PC-9 (cell line): ENCODE measurements at places on chromosomes 6 and 20. TPM values are rescaled to one million over a fixed set of nuclear protein-coding genes. Genes with fewer than 3 reads are reported as not detected.

The CGAS gene
- 25.5 and 26.1 TPM in 2 replicates for total RNA-seq

The GSTA3 gene
- total RNA-seq, result not detected in 2 replicates

The KDM1B gene
- 15.6 and 21.5 TPM in 2 replicates for total RNA-seq

The ARMH2 gene
- total RNA-seq, result not detected in 2 replicates

The CGA gene
- not detected in 2 replicates for total RNA-seq

The RFX6 gene
- not detected in 2 replicates for total RNA-seq

The BPIFB4 gene
- total RNA-seq, result not detected in 2 replicates

The SIGLEC1 gene
- 0.13 TPM in 1 of 2 replicates, not detected in the other for total RNA-seq

The FAM209B gene
- not detected in 2 replicates for total RNA-seq

The SLC17A2 gene
- total RNA-seq, result not detected in 2 replicates

The ADTRP gene
- 4.1 and 7.9 TPM in 2 replicates for total RNA-seq

The PPP1R16B gene
- 0.05 TPM in 1 of 2 replicates, not detected in the other for total RNA-seq

The DLK2 gene
- total RNA-seq, result 3.6 and 6.2 TPM in 2 replicates

The SLC2A10 gene
- 28.6 and 33.6 TPM in 2 replicates for total RNA-seq

The GFRA4 gene
- not detected in 2 replicates for total RNA-seq

The KIF25 gene
- not detected in 2 replicates for total RNA-seq

The KCNG1 gene
- total RNA-seq, result 0.55 TPM in 1 of 2 replicates, not detected in the other

The SMIM28 gene
- not detected in 2 replicates for total RNA-seq

The ZNF341 gene
- total RNA-seq, result 5.2 and 5.6 TPM in 2 replicates

GRCh38 chr6:110784610-110784979 is 30.7 kb downstream of the CDK19 start:
- no peak for DNase-seq

- DNase-seq, result no peak
Measured at GRCh38 chr6:52760105-52760765, 3.0 kb downstream of the GSTA2 start.

GRCh38 chr20:19901226-19901625 is 115.9 kb upstream of the NAA20 start:
- no peak for DNase-seq

GRCh38 chr6:158042245-158042798 is 60.7 kb downstream of the SYNJ2 start:
- DNase-seq, result peak; percentile 71

GRCh38 chr20:25059866-25060465 is 2.0 kb upstream of the ACSS1 start:
- no peak for DNase-seq

- no peak for DNase-seq
Measured at GRCh38 chr6:2767657-2768524, 2.7 kb downstream of the WRNIP1 start.

GRCh38 chr6:69097948-69098347 is 462.9 kb downstream of the ADGRB3 start:
- no peak for DNase-seq

DNA sequence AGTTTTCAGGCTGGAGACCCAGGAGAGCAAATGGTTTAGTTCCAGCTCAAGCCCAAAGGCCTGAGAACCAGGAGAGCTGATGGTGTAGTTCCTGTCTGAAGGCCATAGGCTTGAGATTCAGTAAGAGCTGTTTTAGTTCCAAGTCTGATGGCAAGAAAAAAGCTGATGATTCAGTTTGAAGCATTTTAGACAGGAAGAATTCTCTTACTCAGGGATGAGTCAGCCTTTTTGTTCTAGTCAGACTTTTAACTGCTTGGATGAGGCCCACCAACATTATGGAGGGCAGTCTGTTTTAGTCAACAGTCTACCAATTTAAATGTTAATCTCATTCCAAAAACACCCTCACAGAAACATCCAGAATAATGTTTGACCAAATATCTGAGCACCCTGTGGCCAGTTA is 2.5 kb downstream of the ZSCAN26 start:
- peak; percentile 60 for DNase-seq

DNA sequence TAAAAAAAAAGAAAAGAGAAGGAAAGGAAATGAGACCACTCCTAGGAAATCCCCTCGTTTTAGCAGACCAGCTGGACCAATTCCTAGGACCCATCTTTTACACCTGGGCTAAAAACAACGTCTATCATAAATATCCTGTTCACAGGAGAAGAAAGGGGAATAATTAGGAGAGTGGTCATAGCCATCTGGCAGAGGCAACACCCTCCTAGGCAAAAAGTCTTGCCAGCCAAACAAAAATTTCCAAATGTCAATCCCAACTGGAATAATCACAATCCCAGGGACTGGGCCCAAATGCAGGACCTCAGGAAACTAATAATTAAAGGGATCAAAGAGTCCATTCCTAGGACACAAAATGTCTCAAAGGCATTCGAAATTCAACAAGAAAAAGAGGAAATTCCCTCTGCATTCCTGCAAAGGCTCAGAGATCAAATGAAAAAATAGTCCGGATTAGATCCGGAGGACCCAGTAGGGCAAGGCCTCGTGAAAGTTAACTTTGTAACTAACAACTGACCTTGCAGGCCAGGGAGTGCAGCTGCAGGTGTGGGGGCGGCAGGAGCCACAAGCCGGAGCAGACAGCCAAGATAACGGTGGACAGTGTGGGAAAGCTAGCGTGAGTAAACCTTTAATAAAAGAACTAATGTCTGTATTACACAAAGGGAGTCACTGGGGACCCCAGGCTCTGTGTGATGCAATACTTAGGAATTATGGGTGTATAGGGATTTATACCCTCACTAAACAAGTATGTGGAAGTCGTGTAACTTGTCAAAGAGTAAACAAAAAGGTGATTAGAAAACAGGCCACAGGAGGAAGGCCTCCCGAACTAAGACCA is 11.7 kb downstream of the LCA5 start:
- peak; percentile 26 for DNase-seq

DNA sequence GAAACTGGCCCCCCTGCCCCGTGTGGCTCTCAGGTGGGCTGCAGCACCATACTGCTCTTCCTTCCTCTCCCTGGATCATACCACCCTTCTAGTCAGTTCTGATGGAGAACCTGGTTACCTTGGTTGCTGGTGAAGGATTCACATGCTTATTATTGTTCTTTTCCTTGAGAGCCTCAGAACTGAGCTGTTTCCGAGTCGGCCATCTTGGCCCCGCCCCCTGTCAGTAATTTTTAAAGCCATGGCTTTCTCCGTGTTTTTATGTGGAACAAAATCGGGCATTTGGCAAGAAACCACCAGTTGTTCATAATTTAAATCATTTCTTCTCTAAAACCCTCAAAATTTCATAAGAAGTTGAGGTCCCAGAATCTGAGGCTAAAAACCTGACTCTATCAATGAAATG is 493.8 kb downstream of the NKAIN2 start:
- DNase-seq, result no peak

GRCh38 chr6:21166754-21167153 is 426.8 kb upstream of the SOX4 start:
- DNase-seq, result no peak

DNA sequence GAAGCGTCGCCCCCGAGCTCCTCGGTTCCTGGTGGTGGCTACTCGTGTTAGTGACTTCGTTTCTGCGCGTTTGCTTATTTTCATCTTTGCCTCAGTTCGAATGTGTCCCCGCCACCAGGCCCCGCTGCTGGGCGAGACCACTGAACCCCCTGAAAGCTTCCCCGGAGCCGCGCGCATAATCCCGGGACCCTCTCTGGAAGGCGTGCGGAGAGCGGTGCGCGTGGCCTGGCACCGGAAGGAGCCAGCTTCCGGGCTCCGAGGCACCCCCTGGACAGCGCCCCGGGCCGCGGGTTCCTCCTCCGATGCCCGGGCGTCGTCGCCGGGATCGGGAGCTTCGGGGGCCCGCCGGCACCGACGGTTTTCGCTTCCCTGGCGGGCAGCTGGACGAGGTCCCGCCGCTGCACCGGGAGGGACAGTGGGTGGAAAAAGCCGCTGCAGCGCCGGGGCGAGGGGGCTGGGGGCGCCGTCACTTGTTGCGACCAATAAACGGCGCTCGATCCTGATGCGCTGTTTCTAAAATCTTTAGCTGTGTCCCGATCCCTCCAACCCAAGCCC is 643 bp upstream of the SLC35D3 start:
- DNase-seq, result no peak

- DNase-seq, result no peak
Measured at GRCh38 chr20:1119128-1119505, 715 bp downstream of the PSMF1 start.

DNA sequence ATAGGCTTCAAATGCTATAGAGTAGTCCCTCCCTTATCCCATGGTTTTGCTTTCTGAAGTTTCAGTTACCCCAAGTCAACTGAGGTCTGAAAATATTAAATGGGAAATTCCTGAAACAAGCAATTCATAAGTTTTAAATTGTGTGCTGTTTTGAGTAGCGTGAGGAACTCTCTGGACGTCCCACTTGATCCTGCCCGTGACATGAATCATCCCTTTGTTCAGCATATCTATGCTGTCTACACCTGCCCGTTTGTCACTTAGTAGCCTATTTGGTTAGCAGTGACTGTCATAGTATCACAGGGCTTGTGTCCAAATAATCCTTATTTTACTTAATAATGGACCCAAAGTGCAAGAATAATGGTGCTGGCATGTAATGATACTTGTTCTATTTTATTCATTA is 5.0 kb downstream of the PCMT1 start:
- DNase-seq, result no peak

DNA sequence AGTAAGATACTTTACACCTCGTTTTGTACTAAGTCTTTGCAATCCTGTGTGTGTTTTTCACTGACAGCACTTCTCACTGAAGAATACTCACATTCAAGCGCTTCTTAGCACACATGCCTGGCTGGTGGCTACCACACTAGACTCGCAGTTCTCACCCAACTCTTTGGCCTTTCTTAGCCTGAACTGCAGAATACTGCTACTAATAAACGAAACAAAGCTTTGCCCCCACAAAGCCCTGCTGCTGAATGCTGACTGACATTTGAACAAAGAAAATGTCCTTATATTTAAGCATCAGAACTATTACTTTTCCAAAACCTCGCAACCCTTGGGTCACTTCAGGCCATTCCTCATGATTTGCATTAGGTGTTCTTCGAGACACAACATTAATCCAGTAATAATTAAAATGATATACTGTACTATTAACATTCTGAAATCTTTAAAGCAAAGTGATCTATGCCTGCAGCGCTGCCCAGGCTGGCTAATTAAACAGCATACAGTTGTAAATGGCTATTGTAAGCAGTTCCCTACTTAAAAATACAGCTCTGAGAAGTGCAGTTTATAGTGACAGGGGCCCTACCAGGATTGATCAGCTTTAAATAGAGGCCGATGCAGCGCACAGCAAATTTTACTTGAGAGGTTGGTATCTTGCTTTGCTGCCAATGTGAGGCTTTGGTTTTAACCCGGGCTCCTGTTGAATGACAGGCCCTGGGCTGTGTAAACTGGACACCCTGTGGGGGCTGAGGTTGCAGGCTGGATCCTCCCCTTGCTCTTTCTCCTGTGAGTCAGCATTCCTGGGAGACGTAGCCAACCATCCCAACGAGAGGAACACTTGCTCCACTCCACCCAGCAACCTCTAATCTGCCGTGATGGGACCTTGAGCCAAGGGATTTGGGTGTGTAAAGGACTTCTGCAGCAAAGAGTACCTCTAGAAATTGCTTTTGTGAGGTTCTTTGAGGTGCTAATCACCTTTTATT is 899.0 kb downstream of the TFAP2A start:
- DNase-seq, result peak; percentile 74

DNA sequence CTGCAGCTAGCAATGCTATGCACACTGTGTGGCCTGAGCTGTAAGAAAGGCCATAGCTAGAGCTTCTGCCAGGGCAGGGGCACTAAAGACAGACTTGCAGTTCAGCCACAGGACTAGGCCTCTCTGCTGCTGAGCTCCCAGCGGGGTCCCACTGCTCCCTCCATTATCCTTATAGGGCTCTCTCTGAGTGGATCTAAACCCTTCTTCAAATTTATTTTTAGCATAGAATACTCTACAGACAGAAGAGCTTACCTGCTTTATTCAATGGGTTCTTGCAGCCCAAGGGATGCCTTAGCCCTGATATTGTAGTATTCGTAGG is 100.9 kb upstream of the MLN start:
- DNase-seq, result no peak

- no peak for DNase-seq
Measured at GRCh38 chr6:51099201-51099600, 280.5 kb downstream of the TFAP2B start.

GRCh38 chr6:27422651-27423332 is 34.2 kb downstream of the ZNF391 start:
- no peak for DNase-seq

GRCh38 chr6:134640229-134640628 is 309.7 kb downstream of the ALDH8A1 start:
- DNase-seq, result no peak

DNA sequence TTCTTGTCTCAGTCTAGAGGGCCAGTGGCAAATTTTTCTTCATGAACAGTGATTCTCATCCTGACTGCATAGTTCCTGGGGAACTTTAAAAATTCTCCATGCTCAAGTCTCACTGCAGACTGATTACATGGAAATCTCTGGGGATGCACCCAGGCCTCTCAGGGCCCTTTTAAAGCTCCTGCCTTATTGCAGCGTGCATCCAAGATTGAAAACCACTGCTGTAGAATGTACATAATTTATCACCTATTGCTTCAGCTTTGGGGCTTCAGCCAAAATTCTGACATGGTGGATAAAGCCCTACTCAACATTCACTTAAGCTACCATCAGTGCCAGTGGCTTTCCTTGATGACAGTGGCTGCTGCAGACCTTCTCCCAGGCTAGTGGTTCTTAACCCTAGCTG is 143.8 kb downstream of the BTBD3 start:
- no peak for DNase-seq

- DNase-seq, result no peak
Measured at GRCh38 chr6:13101409-13101808, 226.9 kb downstream of the TBC1D7 start.

DNA sequence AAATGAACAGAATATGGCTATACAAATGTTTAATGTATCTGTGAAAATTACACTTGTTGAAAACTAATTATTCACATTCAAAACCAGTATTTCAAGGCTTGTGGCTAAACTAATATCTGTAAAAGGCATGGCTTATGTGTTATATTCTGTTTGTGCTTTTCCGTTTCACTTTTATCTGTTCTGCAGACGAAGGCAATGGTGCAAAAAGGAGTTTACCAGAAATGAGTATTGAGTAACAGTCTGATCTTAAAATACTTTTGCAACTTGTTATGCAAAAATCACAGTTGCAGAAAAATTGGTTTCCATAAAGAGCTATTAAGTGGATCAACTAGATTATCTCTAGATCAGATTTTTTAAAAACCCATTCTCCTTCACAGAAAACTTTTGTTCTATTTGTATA is 9.4 kb upstream of the STX11 start:
- DNase-seq, result no peak

- no peak for DNase-seq
Measured at GRCh38 chr20:37869334-37869861, 33.5 kb upstream of the VSTM2L start.

- DNase-seq, result no peak
Measured at GRCh38 chr20:434661-435419, 26.7 kb downstream of the RBCK1 start.
